ENCODE measurements at places on chromosomes 2 and 18.

DNA sequence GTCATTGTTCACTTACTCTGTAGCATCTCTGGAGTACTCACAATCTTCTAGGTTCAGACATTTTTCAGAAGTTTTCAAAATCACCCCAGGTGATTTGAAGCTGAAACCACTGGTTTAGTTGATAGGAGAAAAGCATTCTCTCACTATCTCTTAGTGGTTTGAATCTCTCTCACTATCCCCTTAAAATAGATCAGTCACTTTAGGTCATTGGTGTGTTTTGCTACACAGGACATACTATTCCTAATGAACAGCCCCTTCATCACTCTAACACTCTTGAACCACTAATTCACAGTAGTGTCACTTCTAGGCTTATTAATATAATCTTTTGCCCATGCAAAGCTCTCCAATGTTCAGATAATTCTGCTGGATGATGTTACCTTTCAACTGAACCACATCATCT, 34.5 kb downstream of the LYPD6 start:
- no peak for DNase-seq

- DNase-seq = no peak
These were observed 139.3 kb upstream of the ID2 start for GRCh38 chr2:8542381-8543059.

DNA sequence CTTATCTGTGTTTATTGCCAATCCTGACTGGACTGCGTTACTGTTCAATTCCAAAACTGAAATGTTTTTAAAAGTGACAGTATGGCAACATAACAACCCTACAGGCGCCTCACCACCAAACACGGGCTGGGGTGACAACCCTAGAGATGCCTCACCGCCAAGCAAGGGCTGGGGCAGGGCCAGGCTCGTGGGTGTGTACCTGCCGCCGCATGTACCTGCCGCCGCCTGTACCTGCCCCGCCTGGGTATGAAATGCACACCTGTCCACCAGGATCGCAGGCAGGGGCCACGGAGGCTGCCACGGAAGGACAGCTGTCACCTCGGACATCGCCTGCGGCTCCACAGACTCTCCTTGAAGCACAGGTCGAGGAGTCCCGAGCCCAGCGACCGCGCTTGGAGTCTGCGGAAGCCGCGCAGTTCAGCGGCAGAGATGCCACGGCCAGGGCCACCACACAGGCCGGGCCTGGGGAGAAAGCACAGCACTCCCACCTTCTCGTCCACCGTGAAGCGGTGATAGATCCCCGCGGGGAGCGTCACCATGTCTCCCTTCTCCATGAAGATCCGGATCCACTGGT, 18.9 kb downstream of the ADI1 start:
- no peak for DNase-seq

DNA sequence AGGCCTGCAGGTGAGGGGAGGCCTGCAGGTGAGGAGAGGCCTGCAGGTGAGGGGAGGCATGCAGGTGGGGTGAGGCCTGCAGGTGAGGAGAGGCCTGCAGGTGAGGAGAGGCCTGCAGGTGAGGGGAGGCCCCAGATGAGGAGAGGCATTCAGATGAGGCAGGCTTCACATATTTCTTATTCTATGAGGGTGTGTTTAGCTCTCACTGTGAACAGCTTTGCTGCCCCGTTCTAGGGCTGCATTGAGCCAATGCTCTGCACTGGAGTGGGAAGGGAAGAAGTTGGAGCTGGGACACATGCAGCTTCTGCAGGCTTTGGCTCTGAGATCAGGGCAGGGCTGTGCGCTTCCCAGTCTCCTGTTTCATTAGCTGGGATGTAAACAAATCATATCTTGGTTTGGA, 19.5 kb downstream of the TPO start:
- no peak for DNase-seq

DNA sequence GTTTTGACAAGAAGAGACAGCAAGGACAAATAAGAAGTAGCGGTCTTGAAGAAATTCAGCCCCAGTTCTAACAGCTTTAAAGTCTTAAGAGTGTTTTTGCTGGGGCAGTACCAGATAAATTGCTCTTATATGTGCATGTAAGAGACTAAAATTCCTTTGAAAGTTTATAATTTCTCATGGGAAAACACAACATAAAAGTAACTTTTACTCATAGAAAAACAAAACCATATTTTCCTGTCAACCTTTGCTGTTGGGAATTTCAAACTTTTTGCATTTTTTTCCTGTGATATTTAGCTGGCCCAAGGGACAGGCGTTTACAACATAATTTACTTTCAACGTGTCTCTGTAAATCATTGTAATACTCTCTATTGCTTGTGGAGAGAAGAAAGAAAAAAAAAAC, 767.8 kb upstream of the ZEB2 start:
- DNase-seq = no peak

- no peak for DNase-seq
These were observed 242.4 kb downstream of the ARHGAP15 start for GRCh38 chr2:143371616-143372015.

DNA sequence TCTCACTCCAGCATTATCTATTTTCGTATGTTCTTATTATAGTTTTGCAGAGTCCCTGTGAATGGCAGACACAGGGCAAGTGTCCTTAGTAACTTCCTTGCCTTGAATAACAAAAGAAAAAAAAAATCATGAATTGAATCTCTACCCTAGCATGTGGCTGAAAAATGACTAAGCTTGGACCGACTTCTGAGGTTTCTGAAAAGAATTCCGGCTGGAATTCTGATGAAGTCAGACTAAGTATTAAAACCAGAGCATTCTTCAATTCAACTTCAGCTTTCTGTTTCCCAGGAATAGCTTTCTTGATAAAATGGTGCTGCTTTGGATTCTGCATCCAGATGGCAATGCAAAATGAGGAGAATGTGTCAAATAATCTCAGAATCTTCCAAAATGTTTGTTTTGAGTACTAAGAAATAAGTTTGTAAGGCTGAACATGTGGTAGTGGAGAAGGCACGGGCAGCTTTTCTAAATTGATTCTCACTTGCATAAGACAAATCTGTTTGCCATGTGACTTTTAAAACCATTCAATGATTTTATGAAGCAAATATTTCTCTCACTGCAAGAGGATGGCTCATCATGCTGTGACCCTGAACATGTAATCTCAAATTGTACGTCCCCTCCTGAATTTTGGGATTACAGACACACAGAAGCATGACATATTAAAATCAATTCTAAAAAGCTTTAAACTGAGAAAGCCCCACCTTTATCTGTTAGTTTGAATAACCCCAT, 1462.8 kb upstream of the LRRTM1 start:
- no peak for DNase-seq

DNA sequence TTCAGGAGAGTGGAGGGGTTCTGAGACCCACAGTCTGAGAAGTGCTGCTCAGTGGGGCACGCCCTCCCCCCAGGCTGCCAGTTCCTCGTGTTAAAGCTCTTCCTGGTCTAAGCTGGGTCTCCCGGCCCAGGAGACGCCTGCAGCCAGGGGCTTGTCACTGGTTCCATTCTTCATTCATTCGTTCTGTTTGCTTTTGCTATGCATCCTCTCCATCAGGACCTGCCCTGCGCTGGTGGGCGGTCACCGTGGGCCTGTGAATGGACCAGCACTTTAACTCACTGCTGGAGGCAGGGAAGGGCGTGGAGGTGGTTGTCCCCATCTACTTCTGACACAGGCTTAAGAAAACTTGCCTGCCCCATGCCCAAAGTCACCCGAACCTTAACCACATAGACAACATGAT, 272.8 kb upstream of the HDAC4 start:
- no peak for DNase-seq

- no peak for DNase-seq
These were observed 7.0 kb downstream of the EIF2AK2 start for GRCh38 chr2:37149626-37150322.

DNA sequence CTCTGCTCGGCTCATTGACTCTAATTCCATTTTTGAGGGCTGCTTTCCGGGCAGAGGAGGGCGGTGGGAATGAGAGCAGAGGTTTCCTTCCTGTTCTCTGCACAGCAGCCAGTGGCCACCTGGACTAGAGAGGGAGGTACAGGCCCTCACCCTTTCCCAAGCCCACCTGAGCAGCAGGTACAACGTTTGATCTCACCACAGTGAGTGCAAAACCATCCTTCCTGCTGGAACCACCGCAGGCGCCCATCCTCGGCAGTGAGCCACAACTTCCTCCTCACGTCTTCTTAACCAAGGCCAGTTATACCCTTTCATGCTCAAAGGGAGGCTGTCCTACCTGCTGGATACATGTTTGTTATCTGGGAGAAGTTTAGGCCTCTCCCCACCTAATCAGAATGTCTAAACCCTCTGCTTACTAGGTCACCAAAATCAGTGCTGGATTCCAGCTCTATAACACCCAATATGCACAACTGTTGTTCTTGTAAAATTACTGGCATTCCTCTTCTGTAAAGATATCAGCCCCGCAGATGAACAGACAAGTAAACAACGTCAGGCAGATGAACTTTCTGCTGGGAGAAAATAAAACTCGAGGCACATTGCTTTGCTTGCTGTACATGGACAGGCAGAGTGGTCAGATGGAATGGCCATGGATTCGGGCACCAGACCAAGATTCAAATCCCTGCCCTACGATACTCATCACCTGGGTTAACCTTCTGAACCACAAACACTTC, 191.4 kb downstream of the SH3RF3 start:
- no peak for DNase-seq

Data from epithelial cell of esophagus (primary cell).